ENCODE measurements at places on chromosomes 5 and 9. TPM values are rescaled to one million over a fixed set of nuclear protein-coding genes. Genes with fewer than 3 reads are reported as not detected.

DNA sequence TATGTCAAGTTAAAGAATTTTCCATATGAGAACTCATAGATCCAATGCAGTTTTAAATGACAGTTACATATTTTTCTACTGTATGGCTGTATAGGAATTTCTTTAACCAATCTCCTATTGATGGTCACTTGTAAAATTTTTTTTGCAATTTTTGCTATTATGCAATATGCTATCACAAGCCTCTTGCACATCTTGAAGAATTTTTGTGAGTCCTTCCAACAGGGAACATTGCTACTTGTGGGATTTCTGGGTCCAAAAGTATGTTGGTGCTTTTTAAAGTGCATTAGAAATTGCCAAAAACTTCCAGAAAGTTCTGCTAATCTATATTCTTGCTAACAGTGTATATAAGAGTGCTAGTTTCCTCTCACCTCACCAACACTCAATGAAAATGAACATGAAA lies 65.1 kb downstream of the NPR3 start:
- no peak for DNase-seq

DNA sequence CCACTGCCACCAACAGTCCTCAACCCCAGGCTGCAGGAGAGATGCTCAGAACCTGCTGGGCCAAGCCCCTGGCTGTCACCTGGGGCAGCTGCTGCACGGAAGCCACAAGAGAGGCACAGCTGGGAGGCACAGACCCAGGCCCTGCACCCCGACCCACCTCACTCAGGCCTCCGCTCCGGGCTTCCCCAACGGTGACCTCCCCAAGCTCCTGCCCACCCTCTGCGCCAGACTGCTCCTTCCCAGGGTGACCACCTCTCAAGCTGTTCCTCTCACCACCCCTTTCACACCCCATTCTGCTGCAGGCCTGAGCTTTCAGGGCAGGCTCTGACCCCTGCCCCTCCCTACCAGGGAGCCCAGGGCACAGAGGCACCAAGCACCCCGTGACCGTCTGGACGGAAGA lies 33.0 kb downstream of the VAV2 start:
- DNase-seq: no peak

- DNase-seq: no peak
These were observed 13.8 kb upstream of the TMEM267 start for GRCh38 chr5:43497311-43498104.

- DNase-seq: no peak
These were observed 111.1 kb downstream of the PAM start for GRCh38 chr5:102866237-102866600.

- DNase-seq: no peak
These were observed 107.6 kb downstream of the MSX2 start for GRCh38 chr5:174832025-174832424.

The SLC1A3 gene
- total RNA-seq: 45.9 TPM

The IL4 gene
- total RNA-seq: not detected

The TMEM174 gene
- not detected for total RNA-seq

The SELENOP gene
- total RNA-seq: 17.4 TPM

DNA sequence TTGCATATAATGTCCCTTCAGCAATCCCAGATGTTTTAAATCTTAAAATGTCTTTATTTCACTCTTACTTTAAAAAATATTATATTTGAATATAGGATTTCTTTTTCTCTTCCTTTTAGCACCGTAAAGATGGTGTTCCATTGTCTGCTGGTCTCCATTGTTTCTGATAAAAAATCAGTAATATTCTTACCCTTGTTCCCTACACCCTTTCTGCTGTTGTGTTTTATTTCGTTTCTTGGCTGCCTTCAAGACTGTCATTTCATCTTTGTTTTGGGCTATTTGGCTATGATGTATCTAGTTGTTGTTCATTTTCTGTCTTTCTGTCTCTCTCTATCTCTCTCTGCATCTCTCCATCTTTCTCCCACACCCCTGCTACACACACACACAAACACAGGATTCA lies 197.9 kb downstream of the IRX2 start:
- DNase-seq: no peak

GRCh38 chr9:134317400-134317789 lies 8.9 kb upstream of the RXRA start:
- no peak for DNase-seq

The GADD45G gene
- 13.5 TPM for total RNA-seq

The C9orf50 gene
- 0.11 TPM for total RNA-seq

- no peak for DNase-seq
These were observed 76.2 kb upstream of the NEURL1B start for GRCh38 chr5:172564883-172565282.

The RGS7BP gene
- 1.7 TPM for total RNA-seq

The IRX2 gene
- 63.2 TPM for total RNA-seq

The PFN3 gene
- total RNA-seq: 0.48 TPM

The SLC1A1 gene
- total RNA-seq: 7.1 TPM

The SPATA31A3 gene
- not detected for total RNA-seq

GRCh38 chr9:93114169-93114983 lies 18.4 kb downstream of the CARD19 start:
- no peak for DNase-seq

DNA sequence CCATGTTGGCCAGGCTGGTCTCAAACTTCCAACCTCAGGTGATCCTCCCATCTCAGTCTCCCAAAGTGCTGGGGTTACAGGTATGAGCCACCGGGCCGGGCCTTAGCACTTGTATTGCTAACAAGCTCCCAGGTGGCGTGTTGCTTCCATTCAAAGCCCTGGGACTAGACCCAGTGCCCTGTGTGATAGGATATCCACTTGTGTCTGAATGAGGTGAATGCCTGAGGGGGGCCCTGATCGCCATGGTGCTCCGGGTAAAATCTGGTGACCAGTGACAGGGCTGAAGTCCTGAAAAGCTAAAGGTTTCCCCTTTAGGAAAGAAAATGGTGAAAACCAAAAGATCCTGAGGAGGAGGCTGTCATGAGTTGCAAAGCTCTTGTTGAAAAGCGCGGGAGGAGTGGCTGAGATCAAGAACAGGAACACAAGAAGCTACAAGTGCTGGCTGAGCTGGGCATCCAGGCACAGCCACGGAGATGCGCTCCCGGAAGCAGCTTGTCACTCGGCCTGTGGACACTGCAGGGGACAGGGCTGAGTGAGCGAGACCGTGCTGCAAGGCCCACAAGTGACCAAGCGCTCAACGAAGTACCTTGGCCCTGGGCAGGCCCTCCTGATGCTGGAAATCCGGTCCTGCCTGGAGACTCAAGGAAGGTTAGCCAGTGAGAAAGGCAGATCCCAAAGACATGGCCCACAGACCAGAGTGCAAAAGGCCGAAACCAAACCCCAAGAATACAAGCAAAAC lies 39.8 kb upstream of the NXNL2 start:
- no peak for DNase-seq

DNA sequence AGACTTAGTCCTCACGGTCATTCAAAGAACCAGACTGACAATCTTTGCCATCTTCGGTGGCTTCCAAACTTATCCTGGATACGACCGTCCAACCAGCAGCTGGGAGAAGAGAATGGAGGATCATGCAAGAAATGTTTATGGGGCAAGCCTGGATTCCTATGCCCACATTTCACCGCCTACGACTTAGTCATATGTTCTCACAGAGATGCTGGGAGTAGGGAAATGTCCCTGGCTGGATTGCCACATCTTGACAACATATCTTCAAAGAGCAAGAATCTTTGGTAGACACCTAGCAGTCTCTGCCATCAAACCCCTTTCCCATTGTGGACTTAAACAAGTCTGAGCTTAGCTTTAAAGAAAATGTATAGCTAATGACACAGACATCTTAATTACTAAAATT lies 5.0 kb downstream of the MED7 start:
- no peak for DNase-seq

The PTGES gene
- total RNA-seq: 2.5 TPM

GRCh38 chr9:124660341-124660801 lies 110.7 kb downstream of the NR6A1 start:
- no peak for DNase-seq

- DNase-seq: no peak
These were observed 138.1 kb downstream of the C9orf50 start for GRCh38 chr9:129482521-129483414.

The CLTB gene
- total RNA-seq: 33.8 TPM

DNA sequence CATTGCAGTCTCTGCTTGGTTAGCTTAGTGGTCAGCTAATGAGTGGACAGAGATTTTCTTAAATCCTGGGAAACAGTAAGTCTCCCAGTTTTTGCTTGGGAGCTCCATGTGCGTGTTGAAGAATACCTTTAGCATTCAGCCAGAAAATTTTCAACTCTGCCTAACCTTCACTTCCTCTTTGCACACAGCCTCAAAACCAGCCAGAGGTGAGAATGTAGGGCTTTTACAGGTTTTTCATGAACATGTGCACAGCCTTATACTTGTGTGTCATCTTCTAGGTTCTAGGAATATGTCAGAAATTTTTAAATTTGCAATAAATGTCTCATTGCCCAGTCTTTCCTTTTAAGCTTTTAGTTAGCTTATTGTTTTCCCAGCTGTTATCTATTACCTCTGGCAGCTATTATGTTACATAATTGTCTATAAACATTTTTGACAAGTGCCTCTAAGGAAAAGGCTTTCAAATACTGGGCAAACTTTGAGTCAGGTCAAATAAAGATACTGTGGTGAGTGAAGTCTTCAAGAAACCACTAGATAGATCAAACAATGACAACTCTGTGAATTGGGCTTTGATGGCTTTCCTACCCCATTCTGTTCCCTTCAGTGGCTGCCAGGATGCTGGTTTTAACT lies 12.7 kb downstream of the ADGRV1 start:
- DNase-seq: no peak

DNA sequence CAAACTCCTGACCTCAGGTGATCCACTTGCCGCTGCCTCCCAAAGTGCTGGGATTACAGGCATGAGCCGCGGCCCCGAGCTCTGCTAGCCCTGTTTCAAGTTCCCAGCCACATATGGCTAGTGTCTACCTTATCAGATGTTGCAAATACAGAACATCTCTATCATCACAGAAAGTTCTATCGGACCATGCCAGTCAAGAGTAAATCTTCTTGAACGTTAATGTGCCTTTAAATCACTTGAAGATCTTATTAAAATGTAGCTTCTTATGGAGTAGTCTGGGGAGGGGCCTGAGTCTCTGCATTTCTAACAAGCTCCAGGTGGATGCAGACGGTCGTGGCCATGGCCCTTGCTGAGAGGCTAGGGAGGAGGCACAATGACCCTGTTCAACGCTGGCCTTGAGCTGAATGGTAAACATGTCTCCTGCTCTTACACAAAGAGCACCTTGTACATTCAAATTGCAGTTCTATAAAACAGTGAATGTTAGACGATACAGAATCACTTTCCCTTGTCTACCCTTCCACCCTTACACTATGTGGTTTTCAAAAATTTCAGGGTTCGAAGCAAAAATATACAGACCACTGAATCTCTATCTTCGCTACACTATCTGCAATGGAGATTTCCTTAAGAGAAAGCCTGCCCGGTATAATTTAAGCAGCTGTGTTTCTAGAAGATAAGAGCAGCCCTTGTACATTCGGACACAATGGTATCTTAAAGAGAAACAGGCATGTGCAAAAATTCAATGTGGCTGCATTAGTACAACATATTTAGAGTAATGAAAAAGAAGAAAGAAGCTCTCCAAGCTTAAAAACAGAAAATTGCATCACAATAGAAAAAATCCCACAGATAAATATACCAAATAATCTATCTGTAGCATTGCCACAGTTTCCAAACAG lies 114.1 kb downstream of the FRMD3 start:
- no peak for DNase-seq

The SRD5A1 gene
- total RNA-seq: 42.6 TPM

The NR6A1 gene
- 222 TPM for total RNA-seq

The GFPT2 gene
- total RNA-seq: 136 TPM

GRCh38 chr9:97895695-97896332 lies 26.5 kb downstream of the TRMO start:
- peak; percentile 64 for DNase-seq

GRCh38 chr9:115888131-115888530 lies 265.5 kb upstream of the PAPPA start:
- no peak for DNase-seq

GRCh38 chr9:132372177-132373095 lies 17.6 kb upstream of the SETX start:
- no peak for DNase-seq

DNA sequence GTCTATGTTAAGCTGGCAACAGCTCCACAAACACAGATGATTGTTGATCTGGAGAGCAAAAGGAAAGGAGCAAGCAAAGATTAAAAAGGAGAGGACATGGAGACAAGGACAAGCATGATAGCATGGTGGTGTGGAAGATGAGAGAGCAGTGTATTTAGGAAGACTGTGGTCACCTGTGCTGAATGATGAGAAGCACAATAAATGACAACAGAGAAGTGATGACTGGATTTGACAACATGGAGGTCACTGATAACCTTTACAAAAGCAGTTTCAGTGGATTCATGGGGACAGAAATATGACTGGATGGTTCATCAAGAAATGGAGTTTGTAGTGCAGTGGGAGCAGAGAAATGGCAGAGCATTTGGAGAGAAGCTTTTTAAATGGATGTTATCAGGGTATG lies 20.2 kb downstream of the TTC33 start:
- no peak for DNase-seq

The DIPK1B gene
- 48.9 TPM for total RNA-seq

The SPINK5 gene
- 8.4 TPM for total RNA-seq

- no peak for DNase-seq
These were observed 158.2 kb upstream of the FST start for GRCh38 chr5:53322257-53322656.

The TOPORS gene
- 23.7 TPM for total RNA-seq

- no peak for DNase-seq
These were observed 56.5 kb upstream of the COL5A1 start for GRCh38 chr9:134585021-134585561.

The DMRT3 gene
- total RNA-seq: not detected

GRCh38 chr5:59040024-59040803 lies 457.3 kb downstream of the RAB3C start:
- no peak for DNase-seq

DNA sequence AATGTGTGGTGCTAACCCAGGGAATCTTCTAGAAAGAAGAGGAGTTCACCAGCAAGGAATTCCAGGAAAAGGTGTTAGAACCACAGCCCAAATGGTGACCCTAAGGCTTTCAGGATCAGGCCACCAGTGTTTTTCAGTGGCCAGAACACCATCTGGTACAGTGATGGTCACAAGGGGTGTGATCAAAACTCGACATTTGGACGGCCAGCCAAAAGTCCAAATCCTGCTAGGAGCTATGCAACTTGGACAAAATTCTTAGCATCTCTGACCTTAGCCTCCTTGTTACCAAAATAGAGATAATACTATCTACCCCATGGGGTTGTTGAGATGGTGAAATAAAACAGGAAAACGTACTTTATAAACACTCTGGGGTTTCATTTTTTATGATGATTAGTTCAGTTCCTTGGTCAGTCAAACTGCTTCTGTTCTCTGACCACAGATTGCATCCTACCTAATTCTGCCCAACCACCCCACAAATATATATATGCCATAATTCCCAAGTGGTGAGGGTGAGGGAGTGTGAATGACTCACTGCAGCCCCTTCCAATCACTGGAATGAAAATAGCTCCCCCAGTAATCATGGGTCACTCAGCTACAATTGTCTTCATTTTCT lies 210.3 kb downstream of the CDK5RAP2 start:
- no peak for DNase-seq

GRCh38 chr5:148746826-148747535 lies 79.4 kb upstream of the ADRB2 start:
- no peak for DNase-seq
